ENCODE measurements at places on chromosomes 6 and 20.

GRCh38 chr20:10219993-10220750 is 1.5 kb downstream of the SNAP25 start:
- no peak for DNase-seq
- H3K27ac ChIP-seq = no peak overlapping the region
- H3K4me1 ChIP-seq = peaks cover 9% of the 10 kb centered on the region
- H3K4me3 ChIP-seq = no peak overlapping the region
- H3K36me3 ChIP-seq = no peaks in the 10 kb centered on the region

DNA sequence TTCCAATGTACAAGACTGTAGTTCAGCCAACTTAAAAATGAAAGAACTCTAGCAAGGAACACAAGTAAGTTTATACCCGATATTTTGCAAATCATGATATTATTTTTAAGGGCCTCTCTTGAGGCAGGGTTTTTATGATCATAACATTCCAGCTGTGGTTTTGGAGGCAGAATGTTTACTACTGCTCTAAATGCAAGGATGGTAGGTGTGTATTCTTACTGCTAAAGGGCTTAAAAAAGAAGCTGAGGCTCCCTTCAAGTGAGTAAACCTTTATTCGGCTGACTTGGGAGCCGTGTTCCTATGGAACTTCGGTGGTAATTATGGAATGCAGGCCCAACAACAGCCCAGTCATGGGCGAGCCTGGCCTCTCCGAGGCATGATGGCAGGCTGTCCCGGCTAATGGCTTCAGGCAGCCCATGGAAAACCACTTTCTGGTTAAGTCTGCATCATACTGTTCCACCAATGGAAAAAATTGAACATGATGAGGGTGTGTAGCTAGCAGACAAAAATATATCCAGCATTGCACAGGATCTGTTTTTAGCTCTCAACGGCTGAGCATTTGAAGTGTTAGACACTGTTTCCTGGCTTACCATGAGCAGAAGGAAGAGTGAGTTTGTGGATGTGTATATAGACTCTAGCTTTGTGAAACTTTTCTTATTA is 111.5 kb downstream of the TIAM2 start:
- no peaks in the 10 kb centered on the region for H3K27me3 ChIP-seq
- DNase-seq = no peak
- peaks cover 6% of the 10 kb centered on the region for H3K4me1 ChIP-seq
- no peaks in the 10 kb centered on the region for H3K36me3 ChIP-seq
- no peak overlapping the region for H3K4me3 ChIP-seq

GRCh38 chr6:34300332-34300751 is 51.5 kb upstream of the SMIM29 start:
- H3K4me3 ChIP-seq = no peak overlapping the region
- DNase-seq = no peak
- H3K27me3 ChIP-seq = no peaks in the 10 kb centered on the region
- H3K36me3 ChIP-seq = peaks cover 5% of the 10 kb centered on the region

- H3K27ac ChIP-seq = no peak overlapping the region
- H3K27me3 ChIP-seq = peaks cover 6% of the 10 kb centered on the region
- H3K36me3 ChIP-seq = no peaks in the 10 kb centered on the region
- H3K4me3 ChIP-seq = no peak overlapping the region
Observed at GRCh38 chr20:35756404-35756803, 14.3 kb upstream of the RBM39 start.

- no peak for DNase-seq
- peaks cover 71% of the 10 kb centered on the region for H3K27me3 ChIP-seq
- H3K27ac ChIP-seq = no peak overlapping the region
- no peak overlapping the region for H3K4me3 ChIP-seq
- H3K36me3 ChIP-seq = peaks cover 2% of the 10 kb centered on the region
Observed at GRCh38 chr6:1387538-1387875, 1.9 kb upstream of the FOXF2 start.

GRCh38 chr6:124963416-124963785 is 1.2 kb downstream of the RNF217 start:
- no peak overlapping the region for H3K27ac ChIP-seq
- H3K36me3 ChIP-seq = no peaks in the 10 kb centered on the region
- H3K4me3 ChIP-seq = peak overlapping the region; percentile 61
- peaks cover 12% of the 10 kb centered on the region for H3K4me1 ChIP-seq
- peaks cover 47% of the 10 kb centered on the region for H3K27me3 ChIP-seq

GRCh38 chr20:31676609-31676989 is 38.9 kb downstream of the COX4I2 start:
- DNase-seq = no peak
- peaks cover 79% of the 10 kb centered on the region for H3K36me3 ChIP-seq
- H3K4me1 ChIP-seq = peaks cover 95% of the 10 kb centered on the region
- H3K27me3 ChIP-seq = no peaks in the 10 kb centered on the region
- peak overlapping the region; percentile 89 for H3K4me3 ChIP-seq
